SK-MEL-5 (cell line): ENCODE measurements at places on chromosomes 3 and 15.

GRCh38 chr3:34056951-34057390, 258.5 kb downstream of the PDCD6IP start:
- DNase-seq: no peak

DNA sequence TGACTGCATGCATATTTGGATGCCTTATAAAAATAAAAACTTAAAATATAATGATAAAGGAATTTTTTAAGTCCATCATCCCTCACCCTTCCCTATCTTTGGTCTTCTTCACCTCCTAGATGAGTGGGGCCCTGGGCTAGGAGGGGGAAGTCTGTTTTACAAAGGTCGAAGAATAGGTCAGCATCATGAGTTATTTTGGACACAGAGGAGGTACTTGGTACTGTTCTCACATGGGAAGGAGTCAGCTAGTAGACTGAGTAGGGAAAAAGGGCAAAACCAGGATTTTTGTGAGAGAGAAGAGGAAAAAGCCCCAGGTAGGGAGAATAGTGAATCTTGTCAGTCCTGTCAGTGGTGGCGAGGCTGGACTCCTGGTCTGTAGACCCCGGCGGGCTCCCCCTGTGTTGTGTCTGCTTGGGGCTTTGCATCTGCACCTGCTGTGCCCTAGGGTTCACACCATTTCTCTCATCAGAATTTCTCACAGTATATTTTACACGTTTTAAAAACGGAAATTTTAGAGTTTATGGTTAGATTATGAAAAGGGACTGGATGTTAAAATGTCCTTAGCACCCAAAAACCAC, 17.2 kb downstream of the GCSAM start:
- no peak for DNase-seq

DNA sequence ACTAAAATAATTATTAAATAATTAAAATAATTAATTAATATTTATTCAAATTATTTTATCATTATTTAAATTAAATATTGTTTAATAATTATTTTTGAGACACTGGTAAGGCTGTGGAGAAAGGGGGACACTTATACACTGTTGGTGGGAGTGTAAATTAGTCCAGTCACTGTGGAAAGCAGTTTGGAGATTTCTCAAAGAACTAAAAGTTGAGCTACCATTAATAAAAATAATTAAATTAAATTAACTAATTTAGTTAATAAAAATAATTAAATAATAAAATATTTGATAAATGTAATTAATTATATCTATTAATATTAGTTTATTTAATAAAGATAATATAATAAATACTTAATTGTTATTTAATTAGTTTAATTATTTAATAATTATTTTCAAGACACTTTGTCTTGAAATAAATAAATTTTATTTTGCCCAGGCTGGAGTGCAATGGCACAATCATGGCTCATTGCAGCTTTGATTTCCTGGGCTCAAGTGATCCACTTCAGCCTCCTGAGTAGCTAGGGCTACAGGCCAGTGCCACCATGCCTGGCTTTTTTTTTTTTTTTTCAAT, 16.4 kb upstream of the TNIK start:
- DNase-seq: no peak

DNA sequence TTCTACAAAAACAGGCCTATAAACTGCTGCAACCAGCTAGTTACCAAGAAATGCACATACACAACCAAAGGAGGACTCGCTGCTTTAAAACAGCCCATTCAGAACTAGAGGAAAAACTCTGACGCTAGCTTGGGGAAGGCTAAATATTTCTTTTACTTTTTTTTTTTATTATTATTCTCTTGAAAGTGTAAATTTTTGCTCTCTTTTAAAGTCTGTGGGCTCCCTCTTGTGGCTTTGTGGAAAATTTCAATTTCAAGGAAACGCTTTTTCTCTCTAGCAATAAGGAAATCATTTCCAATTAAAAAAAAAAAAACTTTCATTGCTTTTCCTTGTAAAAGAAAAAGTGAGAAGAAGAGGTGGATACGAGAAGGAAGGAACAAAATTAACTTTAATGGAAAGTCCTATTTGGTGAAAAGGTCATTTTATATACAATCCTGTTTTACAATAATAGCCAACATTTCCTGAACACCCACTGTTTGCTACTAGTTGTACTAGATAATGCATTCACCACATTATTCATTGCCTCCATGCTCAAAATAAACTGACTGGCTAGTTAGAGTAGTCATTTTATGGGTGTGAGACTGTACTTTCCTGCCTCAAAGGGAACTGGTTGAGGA, 51.2 kb upstream of the SAMMSON start:
- DNase-seq: peak; percentile 72
